ENCODE measurements at places on chromosomes 12 and 14.
A peak's percentile ranks its signal among the peaks of the same experiment; 100 is the strongest.

DNA sequence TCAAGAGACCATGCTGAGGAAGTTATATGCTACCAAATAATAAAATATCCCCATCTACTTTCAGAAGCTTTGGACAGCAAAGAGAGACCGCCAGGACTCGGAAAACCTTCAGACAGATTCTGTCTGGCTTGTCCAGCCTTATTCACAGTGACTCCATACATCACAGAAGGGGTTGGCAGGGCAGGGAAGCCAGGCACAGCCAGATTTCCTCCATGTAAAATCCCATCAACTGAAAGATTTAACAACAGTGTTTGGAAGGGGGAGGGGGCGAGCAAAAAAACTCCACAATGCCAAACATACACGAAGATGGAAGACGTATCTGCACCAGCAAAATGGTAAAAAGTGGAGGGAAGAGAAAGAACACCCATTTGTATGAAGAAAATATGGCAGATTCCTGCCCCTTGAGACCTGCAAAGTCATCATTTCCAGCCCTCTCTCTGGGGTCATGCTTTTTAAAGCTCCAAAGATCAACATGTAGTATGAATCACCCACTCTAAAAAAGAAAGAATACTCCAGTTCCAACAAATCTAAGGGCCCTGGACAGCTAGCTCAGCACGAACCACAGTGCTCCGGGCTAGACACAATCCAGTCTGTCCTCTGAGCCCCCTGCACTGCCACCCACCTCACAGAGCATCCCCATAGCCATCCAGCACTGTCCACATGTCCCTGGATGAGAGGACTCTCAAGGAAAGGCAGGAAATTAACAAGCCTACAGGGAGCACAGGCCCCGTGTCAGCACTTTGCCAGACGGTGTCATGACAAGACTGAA lies 116.4 kb downstream of the DICER1 start:
- peak; percentile 81 for DNase-seq

DNA sequence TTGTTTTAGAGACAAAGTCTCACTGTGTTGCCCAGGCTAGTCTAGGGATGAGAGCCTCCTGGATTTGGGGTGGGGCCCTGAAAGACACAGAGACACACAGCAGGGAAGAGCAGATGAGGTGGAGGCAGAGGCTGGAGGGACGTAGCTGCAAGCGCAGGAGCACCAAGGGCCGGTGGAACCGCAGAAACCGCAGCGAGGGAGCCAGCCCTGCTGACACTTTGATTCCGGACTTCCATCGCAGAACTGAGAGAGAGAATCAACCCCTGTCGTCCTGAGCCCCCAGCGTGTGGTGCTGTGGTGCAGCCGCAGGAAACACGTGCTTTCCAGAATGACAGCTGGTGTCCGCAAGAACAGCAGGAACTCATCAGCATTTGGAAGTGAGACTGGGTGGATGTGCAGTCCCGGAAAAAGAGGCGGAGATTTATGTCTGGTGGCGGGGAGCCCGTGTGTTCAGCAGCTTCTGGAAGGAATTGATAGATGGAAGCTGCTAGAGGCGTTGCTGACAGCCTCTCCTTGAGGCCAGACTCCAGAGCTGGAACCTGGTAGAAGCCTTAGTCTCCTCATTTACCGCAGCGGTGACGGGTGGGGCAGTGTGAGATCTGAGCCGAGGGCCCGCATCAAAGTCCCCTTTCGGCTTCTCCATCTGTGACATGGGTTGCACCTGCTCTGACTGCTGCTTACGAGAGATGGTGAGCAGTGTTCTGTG lies 21.9 kb upstream of the KLC1 start:
- DNase-seq = peak; percentile 84

- no peak for DNase-seq
These were observed 576.3 kb downstream of the KCNH5 start for GRCh38 chr14:62468946-62469345.

GRCh38 chr12:8947737-8948136 lies 1.7 kb downstream of the M6PR start:
- no peak for DNase-seq

- no peak for DNase-seq
These were observed 110.1 kb downstream of the DNAI7 start for GRCh38 chr12:25084816-25085215.

- DNase-seq = no peak
These were observed 22.9 kb downstream of the VCPKMT start for GRCh38 chr14:50093496-50093895.

DNA sequence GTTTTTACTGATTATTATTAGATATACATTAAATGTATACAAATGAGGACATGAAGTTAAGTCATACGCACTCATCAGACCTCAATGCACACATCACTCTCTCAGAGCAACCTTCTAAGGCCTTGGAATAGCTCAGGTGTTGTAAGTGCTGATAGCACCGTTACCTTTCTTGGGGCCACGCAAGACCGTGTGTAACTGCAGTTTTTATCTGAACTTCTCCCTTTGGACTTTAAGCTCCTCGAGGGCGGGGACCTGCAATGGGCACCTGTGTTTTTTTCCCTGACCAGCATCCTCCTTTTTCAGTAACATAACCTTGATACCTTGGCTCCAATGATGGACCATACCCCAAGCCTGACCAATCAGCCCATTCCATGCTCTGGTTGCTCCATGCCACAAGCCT lies 136.5 kb upstream of the TMCC3 start:
- DNase-seq = no peak
